Osteocyte (in vitro differentiated cells): ENCODE measurements at places on chromosomes 5 and 9. TPM values are rescaled to one million over a fixed set of nuclear protein-coding genes. Genes with fewer than 3 reads are reported as not detected.

GRCh38 chr5:151456321-151456940 is 9.0 kb downstream of the SLC36A1 start:
- H3K4me1 ChIP-seq, result peaks cover 40% of the 10 kb centered on the region
- H3K27ac ChIP-seq, result no peak overlapping the region
- H3K36me3 ChIP-seq, result peaks cover 13% of the 10 kb centered on the region
- DNase-seq, result no peak

Gene PRLR
- 0.08 and 0.30 TPM in 2 replicates for total RNA-seq

GRCh38 chr9:79357616-79358015 is 214.1 kb upstream of the TLE4 start:
- no peak overlapping the region for H3K4me3 ChIP-seq
- peaks cover 35% of the 10 kb centered on the region for H3K4me1 ChIP-seq
- H3K36me3 ChIP-seq, result no peaks in the 10 kb centered on the region
- H3K27ac ChIP-seq, result no peak overlapping the region
- no peak for DNase-seq

GRCh38 chr5:149268928-149269557 is 2.6 kb upstream of the AFAP1L1 start:
- H3K36me3 ChIP-seq, result peaks cover 2% of the 10 kb centered on the region
- H3K4me3 ChIP-seq, result no peak overlapping the region
- peaks cover 11% of the 10 kb centered on the region for H3K4me1 ChIP-seq
- DNase-seq, result no peak
- peaks cover 7% of the 10 kb centered on the region for H3K27me3 ChIP-seq

DNA sequence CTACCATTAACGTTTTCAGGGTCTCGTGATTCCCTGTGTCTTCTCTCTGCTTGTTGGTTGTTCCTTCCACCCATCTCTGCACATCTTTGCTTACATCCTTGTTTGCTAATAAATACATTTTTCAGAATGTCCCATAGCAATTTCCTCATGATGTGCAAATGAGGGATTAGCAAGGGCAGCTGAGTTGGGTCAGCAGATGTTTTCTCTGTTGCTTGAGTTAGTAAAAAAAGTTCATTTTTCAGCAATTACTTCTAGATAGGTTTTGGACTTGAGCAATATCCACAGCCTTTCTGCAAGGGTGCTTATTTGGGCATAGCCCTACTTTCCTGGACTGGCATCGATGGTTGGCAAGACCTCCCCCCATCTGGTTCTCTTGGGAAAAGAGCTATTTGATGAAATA is 4.8 kb upstream of the TNFSF15 start:
- no peak overlapping the region for H3K27ac ChIP-seq
- no peaks in the 10 kb centered on the region for H3K27me3 ChIP-seq
- peaks cover 12% of the 10 kb centered on the region for H3K4me1 ChIP-seq
- H3K36me3 ChIP-seq, result no peaks in the 10 kb centered on the region
- H3K4me3 ChIP-seq, result no peak overlapping the region
- DNase-seq, result no peak

DNA sequence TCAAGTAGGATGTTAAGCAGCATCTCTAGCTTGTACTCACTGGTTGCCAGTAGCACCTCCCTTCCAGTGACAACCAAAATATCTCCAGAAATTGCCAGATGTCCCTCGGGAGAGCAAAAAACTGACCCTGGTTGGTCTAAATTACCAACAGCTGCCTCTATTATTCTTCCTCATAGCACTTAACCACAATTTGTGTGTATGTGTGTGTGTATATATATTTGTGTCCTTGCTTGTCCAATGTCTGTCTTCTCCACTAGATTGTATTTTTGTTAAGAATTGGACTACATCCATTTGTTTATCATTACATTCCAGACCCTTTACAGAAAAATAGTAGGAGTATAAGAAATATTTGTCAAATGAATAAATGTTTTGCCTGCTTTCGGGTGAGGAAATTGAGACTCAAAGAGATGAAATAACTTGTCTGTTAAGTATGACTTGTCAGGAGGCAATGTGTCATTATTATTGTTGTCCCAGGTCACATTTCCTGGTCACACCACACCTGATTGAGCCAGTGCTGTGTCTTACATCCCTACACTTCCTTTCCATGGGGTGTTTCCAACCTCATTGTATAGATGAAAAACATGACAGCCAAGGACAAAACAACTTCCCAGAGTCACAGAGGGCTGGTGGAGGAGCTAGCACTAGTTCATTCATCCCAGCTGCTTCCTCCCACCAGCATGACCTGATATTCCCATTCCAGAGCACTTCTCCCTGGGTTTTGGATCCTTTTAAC is 11.4 kb upstream of the GRPEL2 start:
- peaks cover 21% of the 10 kb centered on the region for H3K4me1 ChIP-seq
- peaks cover 3% of the 10 kb centered on the region for H3K36me3 ChIP-seq
- no peak for DNase-seq
- H3K4me3 ChIP-seq, result no peak overlapping the region

GRCh38 chr9:34994260-34994899 is 4.8 kb downstream of the DNAJB5 start:
- no peak overlapping the region for H3K4me3 ChIP-seq
- H3K36me3 ChIP-seq, result peaks cover 5% of the 10 kb centered on the region
- H3K27ac ChIP-seq, result peak overlapping the region; percentile 56
- DNase-seq, result no peak

Gene ACOT12
- not detected in 2 replicates for total RNA-seq

- DNase-seq, result peak; percentile 66
- H3K27ac ChIP-seq, result no peak overlapping the region
- peaks cover 10% of the 10 kb centered on the region for H3K27me3 ChIP-seq
- no peaks in the 10 kb centered on the region for H3K36me3 ChIP-seq
- no peaks in the 10 kb centered on the region for H3K4me1 ChIP-seq
Observed at GRCh38 chr5:135697251-135697958, 118.6 kb upstream of the CXCL14 start.

Gene LHX2
- not detected in 2 replicates for total RNA-seq

GRCh38 chr9:35048511-35048910 is 23.9 kb downstream of the VCP start:
- no peaks in the 10 kb centered on the region for H3K4me1 ChIP-seq
- H3K4me3 ChIP-seq, result no peak overlapping the region
- H3K36me3 ChIP-seq, result peaks cover 39% of the 10 kb centered on the region
- no peak overlapping the region for H3K27ac ChIP-seq
- no peaks in the 10 kb centered on the region for H3K27me3 ChIP-seq
- no peak for DNase-seq

DNA sequence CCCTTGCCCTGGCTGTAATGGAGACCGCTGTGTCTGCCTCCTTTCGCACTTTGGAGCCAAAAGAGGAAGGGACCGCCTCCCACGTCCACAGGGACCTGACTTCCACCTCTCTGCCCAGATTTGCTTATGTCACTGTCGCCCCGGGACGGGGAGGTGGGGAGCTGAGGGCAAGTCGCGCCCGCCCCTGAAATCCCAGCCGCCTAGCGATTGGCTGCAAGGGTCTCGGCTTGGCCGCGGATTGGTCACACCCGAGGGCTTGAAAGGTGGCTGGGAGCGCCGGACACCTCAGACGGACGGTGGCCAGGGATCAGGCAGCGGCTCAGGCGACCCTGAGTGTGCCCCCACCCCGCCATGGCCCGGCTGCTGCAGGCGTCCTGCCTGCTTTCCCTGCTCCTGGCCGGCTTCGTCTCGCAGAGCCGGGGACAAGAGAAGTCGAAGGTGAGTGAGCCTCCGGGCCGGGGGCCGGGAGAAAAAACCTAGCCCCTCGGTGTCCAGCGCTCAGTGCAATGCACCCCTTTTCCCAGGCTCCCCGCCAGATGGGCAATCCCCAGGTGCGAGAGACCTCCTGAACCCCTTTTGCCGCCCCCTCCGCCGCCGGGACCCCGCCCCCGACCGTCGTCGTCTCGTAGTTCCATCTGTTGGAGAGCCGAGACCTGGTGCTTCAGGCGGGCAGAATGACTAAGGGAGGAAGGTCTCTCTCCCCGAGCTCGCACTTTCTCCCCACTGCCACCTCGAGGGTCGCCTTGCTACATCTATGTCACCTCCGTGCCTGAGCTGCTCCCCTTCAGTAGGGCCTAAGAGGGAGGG is at the start of gene GPX3:
TSS of gene GPX3 (plus strand) at position 288 of the 807 bp plus-strand sequence. CDS start at position 352, 64 bp downstream.
- H3K27me3 ChIP-seq, result peaks cover 6% of the 10 kb centered on the region
- H3K36me3 ChIP-seq, result peaks cover 6% of the 10 kb centered on the region
- no peak within 1 kb of the TSS for H3K27ac ChIP-seq
- H3K4me3 ChIP-seq, result peak within 1 kb of the TSS; percentile 70
- peaks cover 9% of the 10 kb centered on the region for H3K4me1 ChIP-seq

GRCh38 chr9:111451570-111451969 is 32.6 kb downstream of the ECPAS start:
- no peak for DNase-seq
- H3K27me3 ChIP-seq, result no peaks in the 10 kb centered on the region
- peaks cover 8% of the 10 kb centered on the region for H3K36me3 ChIP-seq
- no peak overlapping the region for H3K4me3 ChIP-seq
- peaks cover 37% of the 10 kb centered on the region for H3K4me1 ChIP-seq

Gene KLHL3
- 2.2 and 3.1 TPM in 2 replicates for total RNA-seq

Gene GFRA3
- total RNA-seq, result 0.18 TPM in 1 of 2 replicates, not detected in the other

GRCh38 chr5:138641547-138642298 is 66.5 kb upstream of the HSPA9 start:
- H3K27me3 ChIP-seq, result peaks cover 10% of the 10 kb centered on the region
- DNase-seq, result peak; percentile 89
- H3K4me3 ChIP-seq, result no peak overlapping the region

Gene SELENOP
- 55.8 and 70.3 TPM in 2 replicates for total RNA-seq

DNA sequence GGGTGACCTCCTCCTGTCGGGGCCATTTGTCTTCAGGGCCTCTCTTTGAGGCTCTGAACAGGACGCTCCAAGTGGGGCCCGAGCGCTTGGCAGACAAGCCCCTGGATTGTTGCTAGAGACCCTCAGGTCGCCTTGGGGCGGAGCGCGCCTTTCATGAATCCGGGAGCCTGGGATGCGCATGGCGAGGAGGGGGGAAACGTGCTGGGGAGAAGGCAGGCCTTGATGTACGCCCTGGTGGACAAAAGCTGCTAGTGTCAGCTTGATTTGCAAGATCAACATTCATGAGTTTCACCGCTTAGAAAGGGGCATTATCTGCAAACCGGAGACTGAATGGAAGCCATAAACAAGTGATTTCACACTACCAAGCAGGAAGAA is 226.3 kb downstream of the SMARCA2 start:
- peaks cover 18% of the 10 kb centered on the region for H3K4me1 ChIP-seq
- H3K4me3 ChIP-seq, result peak overlapping the region; percentile 81
- peak overlapping the region; percentile 92 for H3K27ac ChIP-seq
- H3K36me3 ChIP-seq, result no peaks in the 10 kb centered on the region
- peaks cover 2% of the 10 kb centered on the region for H3K27me3 ChIP-seq

Gene AQP7
- total RNA-seq, result 0.68 TPM in 1 of 2 replicates, not detected in the other

Gene PCDHA9
- 1.7 and 1.8 TPM in 2 replicates for total RNA-seq

GRCh38 chr9:120919843-120920805 is 6.5 kb downstream of the TRAF1 start:
- DNase-seq, result no peak
- H3K27me3 ChIP-seq, result no peaks in the 10 kb centered on the region
- peaks cover 92% of the 10 kb centered on the region for H3K4me1 ChIP-seq
- peak overlapping the region; percentile 5 for H3K4me3 ChIP-seq

DNA sequence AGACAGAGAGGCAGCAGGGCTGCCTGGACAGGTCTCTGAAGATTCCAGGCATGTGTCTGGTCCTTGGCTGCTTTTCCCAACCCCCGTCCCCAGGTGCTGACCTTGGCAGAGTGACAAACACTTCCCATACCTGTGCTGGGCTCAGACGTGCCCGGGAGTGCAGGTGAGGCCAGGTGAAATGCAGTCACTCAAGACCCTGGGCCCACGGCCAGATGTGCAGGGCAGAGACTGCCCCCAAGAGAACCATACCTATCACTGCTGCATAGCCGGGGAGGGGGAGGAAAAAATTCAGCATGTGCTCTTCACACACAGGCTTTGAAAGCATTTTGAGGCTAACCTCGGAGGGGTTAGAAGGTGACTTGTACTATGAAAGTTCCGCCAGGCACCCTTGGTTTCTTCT is 22.6 kb downstream of the CCNJL start:
- no peak overlapping the region for H3K4me3 ChIP-seq
- H3K36me3 ChIP-seq, result no peaks in the 10 kb centered on the region
- no peaks in the 10 kb centered on the region for H3K27me3 ChIP-seq

- H3K36me3 ChIP-seq, result no peaks in the 10 kb centered on the region
- H3K4me3 ChIP-seq, result no peak overlapping the region
- peaks cover 22% of the 10 kb centered on the region for H3K27me3 ChIP-seq
- no peak for DNase-seq
- H3K27ac ChIP-seq, result no peak overlapping the region
Observed at GRCh38 chr9:124468061-124468740, 17.9 kb downstream of the ADGRD2 start.

DNA sequence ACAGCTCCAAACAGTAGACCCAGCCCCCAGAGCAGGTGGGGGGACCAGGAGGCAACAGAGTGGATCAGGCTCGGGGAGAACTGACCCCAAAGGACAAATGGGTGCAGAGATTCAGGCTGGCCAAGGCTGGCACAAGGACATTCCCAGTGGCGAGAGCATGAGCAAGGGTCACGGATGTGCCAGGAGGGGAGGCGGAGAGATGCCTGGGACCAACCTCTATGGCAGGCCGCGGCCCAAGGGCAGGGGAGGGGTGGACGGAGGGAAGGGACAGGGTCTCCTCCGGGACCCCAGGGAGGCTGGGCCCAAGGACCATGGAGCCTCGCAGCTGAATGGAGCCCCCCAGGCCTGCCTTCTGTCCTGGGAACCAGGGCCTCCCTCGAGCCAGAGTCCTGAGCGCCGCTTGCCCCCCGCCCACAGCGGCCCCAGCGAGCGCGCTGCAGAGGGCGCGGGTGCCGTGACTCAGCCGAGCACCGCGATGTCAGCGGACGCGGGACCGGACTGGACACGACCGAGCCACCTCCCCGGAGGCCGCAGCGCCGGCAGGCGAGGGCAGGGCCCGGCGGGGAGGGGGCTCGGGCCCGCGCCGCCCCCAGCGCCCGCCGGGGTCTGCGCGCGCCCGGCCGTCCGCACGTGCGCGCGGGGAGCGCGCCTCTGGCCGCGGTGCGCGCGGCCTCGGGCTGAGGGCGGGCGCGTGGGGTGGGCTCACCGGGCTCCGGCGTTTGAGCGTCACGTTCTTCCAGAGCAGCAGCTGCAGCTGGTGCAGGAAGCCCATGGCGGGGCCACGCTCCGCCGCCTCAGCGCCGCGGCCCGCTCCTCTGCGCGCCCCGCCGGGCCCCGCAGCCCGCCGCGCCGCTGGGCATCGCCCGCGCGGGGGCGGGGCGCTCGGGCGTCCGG is at the start of gene ABCA2:
TSS of gene ABCA2 (minus strand) at position 869 of the 894 bp plus-strand sequence. CDS start at position 772, 97 bp downstream.
- H3K27me3 ChIP-seq, result no peaks in the 10 kb centered on the region
- H3K4me3 ChIP-seq, result peak within 1 kb of the TSS; percentile 77
- DNase-seq, result no peak
- H3K4me1 ChIP-seq, result peaks cover 12% of the 10 kb centered on the region
- no peaks in the 10 kb centered on the region for H3K36me3 ChIP-seq

- no peaks in the 10 kb centered on the region for H3K36me3 ChIP-seq
- peaks cover 41% of the 10 kb centered on the region for H3K4me1 ChIP-seq
- peak overlapping the region; percentile 75 for H3K27ac ChIP-seq
- DNase-seq, result no peak
- H3K27me3 ChIP-seq, result no peaks in the 10 kb centered on the region
Observed at GRCh38 chr5:125154301-125155110, 408.1 kb upstream of the ZNF608 start.
